ENCODE measurements at places on chromosomes 3 and 15.

DNA sequence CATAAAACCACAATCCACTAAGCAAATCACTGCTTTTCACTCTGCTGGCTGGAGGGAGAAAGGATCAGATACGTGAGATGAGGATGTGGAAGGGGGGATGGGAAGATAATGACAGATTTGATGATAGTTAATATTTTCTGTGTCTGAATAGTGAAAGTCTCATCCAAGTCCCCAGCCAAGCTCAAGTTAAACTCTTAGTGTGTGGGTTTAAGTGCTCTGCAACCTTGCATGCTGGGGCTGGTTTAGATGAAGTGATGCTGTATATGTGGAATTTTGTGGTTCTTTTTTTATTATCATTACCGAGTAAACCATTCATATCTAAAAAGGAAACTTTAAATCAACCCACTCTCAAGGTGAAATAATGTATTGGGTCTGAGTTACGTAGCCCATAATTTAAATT, 111.0 kb downstream of the TPRG1 start:
- DNase-seq = no peak

GRCh38 chr15:76809412-76810103, 95.6 kb downstream of the SCAPER start:
- no peak for DNase-seq

DNA sequence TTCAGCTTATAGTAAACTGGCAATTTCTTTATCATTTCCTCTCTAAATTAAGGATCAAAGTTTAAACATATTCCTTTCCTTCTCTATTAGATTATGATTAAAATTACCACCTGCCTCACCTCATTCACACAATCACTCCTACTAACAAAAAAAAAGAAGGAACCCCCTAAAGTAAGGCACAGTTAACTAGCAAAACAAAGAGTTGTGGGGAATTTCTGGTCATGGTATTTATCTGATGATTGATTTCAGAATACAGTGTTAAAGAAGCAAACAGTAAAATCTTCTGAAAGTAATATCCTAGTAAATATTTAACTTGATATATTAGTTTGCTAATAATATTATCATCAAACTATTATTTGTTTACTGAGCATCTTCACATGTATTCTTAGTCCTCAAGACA, 8.8 kb downstream of the GBE1 start:
- no peak for DNase-seq

DNA sequence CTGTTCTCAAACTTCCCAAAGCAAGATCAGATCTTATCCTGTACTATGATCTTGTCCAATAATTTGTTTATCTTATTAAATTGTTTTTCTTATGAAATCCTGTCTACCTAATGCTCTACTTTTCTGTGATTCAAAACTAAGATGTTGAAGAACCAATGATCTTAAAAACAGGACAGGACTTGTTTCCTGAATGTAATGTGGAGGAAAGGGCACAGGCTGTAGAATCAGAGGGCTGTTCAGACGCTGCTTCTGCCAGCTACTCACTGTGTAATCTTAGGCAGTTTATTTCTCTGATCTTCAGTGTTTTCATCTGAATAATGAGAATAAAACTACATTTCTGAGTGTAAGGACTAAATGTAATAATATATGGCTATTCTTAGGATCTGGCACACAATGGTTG, 20.1 kb upstream of the DMXL2 start:
- no peak for DNase-seq

- no peak for DNase-seq
Observed at GRCh38 chr3:51688206-51688600, 17.2 kb downstream of the TEX264 start.

- DNase-seq = no peak
Observed at GRCh38 chr3:133888726-133889340, 6.8 kb downstream of the RAB6B start.

DNA sequence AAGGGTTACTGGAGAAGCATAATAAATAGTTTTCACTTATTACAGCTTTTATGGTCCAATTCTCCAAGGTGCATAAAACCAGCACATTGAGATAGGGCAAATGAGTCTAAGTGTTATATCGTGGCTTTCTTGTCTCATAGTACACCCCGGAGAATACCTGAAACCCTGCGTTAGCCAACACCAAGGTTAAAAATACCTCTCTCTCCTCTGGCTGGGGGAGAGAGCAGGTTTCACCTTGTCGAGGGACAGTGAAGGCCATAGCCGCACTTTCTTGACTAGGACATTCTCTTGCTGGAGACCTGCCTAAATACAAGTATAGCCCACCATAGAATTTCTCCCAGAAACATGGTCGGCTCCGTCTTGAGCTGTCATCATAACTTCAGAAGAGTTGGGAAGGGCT, 51.4 kb upstream of the ATOSA start:
- DNase-seq = no peak

DNA sequence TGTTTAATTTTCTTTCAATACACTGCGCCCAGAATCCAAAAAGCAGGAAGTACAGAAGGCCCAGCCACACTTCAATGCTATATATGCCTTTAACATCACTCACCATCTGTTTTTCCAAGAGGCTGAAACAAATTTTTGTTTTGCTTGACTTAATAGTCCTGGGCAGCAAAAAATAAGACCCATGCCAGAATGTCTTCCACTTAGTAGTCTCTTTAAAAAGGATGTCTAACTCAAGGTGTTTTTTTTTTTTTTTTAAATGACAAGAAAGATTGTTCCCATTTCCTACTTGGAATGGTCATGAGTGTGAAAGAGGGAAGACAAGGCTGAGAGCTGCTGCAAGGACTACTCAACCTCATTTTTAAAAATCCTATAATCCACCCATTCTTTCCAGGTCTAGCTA, 590.3 kb upstream of the SGO1 start:
- no peak for DNase-seq

- DNase-seq = no peak
Observed at GRCh38 chr3:12423918-12424630, 60.2 kb upstream of the TSEN2 start.

GRCh38 chr3:193737191-193737751, 144.3 kb downstream of the OPA1 start:
- DNase-seq = no peak

DNA sequence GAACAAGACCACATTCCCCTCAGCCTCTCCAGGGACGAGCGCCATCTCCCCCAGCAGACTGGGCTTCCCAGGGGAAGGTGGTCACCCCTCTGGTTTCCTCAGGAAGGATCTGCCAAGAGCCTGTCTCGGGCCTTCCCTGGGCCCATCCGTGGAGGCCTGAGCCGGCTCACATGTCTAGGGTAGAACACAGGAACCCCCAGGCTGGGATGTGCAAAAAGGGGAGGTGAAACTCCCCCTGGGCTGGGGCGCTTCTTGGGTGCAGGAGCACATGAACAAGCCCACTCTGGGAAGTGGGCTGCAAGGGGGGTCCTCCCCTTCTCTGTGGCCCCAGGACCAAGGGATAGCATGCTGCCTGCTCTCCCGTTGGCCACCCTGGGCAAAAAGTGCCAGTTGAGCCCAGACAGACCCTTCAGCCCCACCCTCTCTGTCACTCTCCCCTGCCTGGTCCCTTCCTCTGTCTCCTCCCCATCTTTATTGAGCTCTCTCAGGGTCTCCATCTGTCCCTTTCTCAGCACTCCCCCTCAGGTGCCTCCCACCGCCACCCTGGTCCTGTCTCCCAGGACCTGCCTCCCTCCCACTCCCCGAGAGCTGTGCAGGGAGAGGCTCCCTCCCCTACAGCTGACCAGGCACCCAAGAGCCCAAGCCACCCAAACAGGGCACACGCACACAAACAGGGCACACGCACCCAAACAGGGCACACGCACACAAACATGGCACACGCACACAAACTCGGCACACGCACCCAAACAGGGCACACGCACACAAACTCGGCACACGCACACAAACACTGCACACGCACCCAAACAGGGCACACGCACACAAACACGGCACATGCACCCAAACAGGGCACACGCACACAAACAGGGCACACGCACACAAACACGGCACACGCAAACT, 864 bp downstream of the SEMA3G start:
- no peak for DNase-seq

DNA sequence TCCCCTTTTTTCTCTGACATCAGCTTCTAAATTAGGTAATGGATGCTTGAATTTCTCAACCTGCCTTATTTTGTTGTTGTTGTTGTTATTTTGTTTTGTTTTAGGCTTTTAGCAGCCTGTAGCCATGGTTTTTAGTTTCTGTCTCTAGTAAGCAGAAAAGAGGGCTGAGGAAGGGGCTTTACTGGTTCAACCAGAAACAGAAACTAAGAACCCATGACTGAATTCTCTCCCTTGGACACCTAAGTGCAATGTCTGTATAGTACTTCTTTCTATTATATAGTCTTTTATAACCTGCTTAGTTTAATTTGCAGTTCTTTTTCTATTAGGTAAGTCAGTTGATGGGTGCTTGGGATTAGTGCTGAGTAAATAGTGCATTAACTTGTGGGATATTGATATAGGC, 129.0 kb downstream of the BBX start:
- DNase-seq = no peak

DNA sequence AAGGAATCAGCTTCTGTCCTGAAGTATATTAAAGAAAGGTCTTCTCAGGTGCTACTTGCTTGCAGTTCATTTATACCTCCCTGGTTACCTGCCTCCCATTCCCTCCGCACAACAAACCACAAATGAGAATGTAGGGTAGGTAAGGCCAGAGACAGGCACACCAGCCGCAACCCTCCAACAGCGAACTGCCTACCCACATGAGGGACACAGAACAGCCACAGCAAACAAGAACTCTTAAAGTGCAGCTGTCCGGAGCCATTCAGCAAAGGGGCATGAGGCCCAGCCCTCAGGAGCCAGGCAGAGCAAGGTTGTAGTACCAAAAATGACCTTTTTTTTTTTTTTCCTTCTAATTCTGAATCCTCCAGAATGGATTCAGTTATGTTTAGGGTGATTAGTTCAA, 52.4 kb downstream of the SPSB4 start:
- no peak for DNase-seq

GRCh38 chr3:43707998-43708397, 17.3 kb downstream of the ABHD5 start:
- DNase-seq = no peak

DNA sequence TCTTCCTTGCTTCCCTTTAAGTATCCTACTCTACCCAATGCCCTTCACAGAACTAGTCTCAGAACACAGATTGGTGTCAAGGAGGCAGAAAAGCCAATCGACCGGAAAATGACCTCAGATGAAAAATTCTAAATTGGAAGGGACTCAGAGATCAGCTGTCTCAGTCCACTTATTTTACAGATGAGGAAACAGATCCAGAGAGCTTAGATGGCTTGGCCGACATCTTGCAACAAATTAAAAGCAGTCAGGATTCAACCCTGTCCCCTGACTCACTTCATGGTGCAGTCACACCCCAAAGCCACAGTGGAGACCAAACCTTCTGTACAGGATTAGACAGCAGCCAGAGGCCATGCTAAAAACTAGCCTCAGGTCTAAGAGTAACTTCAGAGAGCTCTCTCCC, 169.3 kb upstream of the BHLHE40 start:
- DNase-seq = no peak

DNA sequence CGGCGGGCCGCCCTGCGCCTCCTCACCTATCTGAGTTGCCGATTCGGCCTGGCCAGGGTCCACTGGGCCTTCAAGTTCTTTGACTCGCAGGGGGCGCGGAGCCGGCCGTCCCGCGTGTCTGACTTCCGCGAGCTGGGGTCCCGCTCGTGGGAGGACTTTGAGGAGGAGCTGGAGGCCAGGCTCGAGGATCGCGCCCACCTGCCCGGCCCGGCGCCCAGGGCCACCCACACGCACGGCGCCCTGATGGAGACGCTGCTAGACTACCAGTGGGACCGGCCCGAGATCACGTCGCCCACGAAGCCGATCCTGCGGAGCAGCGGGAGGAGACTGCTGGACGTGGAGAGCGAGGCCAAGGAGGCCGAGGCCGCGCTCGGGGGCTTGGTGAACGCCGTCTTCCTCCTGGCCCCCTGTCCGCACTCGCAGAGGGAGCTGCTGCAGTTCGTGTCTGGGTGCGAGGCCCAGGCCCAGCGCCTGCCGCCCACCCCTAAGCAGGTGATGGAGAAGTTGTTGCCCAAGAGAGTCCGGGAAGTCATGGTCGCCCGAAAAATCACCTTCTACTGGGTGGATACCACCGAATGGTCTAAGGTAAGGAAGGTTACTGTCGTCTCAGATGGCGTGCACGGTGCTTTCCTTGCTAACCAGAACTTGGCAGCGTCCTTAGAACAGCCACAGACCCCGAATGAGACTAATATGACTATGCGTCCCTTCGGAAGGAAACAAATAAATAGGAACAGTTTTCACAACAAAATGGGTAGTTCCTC, 567 bp downstream of the TICRR start:
- no peak for DNase-seq

- no peak for DNase-seq
Observed at GRCh38 chr3:190481779-190482178, 32.1 kb upstream of the TMEM207 start.

DNA sequence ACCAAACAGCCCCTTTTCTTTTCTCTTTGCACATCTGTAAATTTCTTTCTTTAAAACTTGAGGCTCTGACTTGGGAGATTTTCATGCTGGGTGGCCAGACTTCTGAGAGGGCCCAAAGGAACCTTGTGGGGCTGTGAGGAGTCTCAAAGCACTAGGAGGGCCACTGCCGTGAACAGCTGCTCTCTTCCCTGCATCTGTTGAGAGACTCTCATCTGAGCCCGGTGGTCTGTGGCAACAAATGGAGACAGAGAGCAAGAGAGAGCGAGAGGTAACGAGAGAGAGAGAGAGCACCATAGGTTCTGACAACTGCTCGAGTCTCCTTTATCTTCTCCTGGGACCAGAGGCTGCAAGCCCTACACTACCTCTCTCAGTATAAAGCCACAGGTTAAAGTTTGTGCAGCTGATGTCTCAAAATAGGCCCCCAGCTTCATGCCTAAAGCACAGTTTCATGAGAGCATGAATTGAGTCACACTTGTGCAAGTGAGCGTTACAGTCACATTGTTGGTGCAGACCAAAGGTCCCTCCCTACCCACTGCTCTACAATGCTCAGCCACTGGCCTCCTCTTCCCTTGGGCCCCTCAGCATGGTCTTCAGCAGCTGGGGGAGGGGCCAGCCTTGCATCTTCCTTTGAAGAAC, 60.7 kb downstream of the ZNF621 start:
- no peak for DNase-seq

GRCh38 chr3:43196721-43197120, 89.6 kb upstream of the SNRK start:
- DNase-seq = no peak

DNA sequence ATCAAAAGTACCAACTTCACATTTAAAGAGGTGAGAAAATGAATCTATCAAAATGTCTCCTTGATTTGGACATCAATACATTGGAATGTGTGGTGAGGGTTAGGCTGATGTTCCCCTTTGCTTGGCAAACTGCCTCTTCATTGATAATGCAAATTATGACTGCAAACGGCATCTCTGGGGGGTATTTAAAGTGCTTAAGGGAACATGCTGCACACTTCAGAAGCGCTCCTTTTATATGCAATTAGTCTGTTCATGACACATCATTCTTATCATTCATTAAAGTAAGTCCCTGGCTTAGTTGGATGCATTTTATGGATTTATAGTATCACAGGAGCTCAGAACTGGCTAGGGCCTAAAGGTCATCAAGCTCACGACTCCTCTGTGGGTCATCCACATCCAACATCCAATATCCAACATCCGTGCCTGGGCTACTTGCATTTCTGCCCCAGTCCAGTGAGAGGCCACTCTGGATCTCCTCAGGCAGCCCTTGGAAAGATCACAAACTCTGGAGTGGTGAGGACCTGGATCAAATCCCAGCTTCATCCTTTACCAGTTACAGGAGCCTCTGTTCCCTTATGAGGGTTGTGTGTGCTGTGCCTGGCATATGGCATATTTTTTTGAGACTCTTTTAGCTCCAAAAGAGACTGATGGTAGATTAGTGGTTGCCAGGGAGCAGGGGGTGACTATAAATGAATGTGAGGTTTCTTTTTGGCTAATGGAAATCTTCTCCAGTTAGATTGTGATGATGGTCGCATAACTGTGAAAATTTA, 136.8 kb upstream of the FOXB1 start:
- DNase-seq = no peak
